Ammon's horn (tissue), 1 donor: ENCODE measurements at places on chromosomes 16 and 17.

GRCh38 chr17:40671282-40671681 is 6.3 kb upstream of the KRT222 start:
- no peak for DNase-seq

DNA sequence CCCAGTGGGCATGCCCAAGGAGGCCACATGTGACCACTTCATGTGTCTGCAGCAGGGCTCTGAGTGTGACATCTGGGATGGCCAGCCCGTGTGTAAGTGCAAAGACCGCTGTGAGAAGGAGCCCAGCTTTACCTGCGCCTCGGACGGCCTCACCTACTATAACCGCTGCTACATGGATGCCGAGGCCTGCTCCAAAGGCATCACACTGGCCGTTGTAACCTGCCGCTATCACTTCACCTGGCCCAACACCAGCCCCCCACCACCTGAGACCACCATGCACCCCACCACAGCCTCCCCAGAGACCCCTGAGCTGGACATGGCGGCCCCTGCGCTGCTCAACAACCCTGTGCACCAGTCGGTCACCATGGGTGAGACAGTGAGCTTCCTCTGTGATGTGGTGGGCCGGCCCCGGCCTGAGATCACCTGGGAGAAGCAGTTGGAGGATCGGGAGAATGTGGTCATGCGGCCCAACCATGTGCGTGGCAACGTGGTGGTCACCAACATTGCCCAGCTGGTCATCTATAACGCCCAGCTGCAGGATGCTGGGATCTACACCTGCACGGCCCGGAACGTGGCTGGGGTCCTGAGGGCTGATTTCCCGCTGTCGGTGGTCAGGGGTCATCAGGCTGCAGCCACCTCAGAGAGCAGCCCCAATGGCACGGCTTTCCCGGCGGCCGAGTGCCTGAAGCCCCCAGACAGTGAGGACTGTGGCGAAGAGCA is 4.4 kb downstream of the WFIKKN2 start:
- no peak for DNase-seq

- no peak for DNase-seq
Measured at GRCh38 chr16:47258874-47259461, 115.2 kb upstream of the NETO2 start.

DNA sequence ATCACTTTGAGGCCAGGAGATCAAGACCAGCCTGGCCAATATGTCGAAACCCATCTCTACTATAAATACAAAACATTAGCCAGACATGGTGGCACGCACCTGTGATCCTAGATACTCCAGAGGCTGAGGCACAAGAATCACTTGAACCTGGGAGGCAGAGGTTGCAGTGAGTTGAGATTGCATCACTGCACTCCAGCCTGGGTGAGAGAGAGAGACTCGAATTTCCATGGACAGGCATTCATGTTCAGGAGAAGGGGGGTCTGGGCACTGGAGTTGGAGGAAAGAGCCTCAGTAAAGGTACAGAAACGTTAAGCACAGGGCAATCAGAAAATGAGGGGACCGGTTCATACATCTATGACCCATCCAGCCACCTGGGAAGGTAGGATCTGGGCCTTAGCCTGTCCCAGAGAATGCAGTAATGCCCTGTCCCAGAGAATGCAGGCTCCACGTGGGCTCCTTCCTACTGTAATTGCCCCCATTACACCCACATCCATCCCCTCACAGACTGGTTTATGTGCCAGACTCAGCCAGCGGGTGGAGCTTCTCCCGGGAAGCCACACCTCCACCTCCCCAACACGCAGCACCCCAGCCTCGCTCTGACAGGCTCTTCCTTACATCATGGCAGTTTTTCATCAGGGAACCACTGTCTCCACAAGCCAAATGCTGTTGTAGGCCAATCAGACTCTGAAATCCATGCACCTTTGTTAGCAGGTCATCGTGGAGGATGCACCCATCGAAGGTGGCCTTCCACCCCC is 21.6 kb upstream of the ARL4D start:
- DNase-seq: no peak

GRCh38 chr16:84507011-84507982 is 2.8 kb upstream of the MEAK7 start:
- DNase-seq: no peak

- no peak for DNase-seq
Measured at GRCh38 chr16:2009164-2009711, 383 bp downstream of the ZNF598 start.

GRCh38 chr16:19177111-19177739 is 9.2 kb downstream of the SYT17 start:
- DNase-seq: no peak

GRCh38 chr16:17305694-17306093 is 165.1 kb downstream of the XYLT1 start:
- DNase-seq: no peak

DNA sequence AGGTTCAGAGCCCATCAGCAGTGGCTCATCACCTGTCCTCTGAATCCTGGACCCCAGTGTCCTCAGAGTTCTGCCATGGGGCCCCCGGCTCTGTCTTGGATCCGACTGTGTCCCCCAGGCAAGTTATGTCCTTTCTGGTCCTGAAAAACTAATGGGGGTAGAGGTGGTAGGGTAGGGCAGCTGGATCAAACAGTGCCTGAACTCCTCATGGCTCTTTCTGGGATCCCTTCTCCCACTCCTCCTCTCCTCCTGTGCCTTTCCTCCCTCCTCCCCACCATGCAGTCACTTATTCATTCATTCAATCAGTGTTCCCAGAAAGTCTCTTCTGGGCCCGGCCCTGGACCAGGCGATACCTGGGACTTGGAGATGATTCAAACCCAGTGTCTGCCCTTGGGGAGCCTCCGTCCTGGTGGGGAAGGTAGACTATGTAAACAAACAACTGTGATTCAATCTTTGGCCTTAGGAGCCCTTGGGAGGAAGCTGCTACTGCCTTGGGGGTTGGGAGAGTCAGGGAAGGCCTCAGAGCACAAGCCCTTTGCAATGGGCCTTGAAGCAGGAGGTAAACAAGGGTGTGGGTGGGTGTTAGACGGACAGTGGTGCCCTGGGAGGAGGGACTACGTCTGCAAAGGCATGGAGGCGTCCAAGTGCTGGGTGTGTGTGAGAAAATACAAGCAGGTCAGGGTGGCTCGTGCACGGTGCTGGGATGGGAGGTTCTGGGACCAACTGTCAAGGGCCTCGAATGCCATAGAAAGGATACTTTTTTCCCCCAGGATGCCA is 6.4 kb upstream of the FAM83G start:
- DNase-seq: no peak

- DNase-seq: no peak
Measured at GRCh38 chr17:44955674-44956425, 8.3 kb upstream of the KIF18B start.

GRCh38 chr17:44086364-44087311 is 16.1 kb downstream of the G6PC3 start:
- DNase-seq: peak; percentile 61

DNA sequence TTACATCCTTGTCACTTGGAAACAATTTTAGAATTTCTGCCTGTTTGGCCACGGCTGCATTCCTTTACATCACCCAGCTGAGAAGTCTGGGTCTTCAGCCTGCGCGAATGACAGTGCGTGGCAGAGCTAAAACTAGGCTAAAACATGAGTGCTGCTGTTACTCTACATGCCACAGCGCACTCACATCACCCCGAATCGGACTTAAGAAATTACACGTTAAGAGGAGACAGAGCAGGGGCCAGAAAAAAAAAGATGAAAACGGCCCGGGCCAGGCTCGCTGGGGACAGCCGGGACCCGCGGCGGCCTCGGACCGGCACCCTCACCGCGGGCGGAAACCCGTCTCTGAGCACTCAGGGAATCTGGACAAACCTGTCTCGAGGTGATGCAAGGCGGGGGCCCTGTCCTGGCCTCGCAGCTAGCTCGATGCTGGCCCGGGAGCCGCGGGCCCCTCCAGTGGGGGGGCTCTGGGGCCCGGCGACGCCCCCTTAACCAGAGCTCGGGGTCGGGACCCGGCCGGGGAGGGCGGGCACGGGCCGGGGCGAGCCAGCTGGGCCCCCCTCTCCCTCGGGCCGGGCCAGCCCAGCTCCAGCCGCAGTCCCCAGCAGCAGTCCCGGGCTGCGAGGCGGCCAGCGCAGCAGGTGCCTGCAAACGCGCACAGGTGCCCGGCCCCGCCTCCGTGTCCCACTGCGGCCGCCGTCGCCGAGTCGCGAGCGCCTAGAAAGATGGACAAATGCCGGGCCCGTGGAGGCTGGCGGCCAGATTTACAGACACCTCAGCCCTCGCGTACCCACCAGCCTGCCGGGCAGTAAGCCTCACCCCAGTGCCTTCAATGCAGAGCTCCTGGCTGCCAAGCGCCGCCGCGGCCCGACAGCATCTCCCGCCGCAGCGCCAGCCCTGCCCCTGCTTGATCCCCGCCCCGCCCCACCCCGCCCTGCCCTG is at the start of gene AKTIP:
Gene AKTIP (minus strand): TSS at position 879 of the 939 bp plus-strand sequence. CDS start 2,950 bp downstream, outside the sequence.
- DNase-seq: peak; percentile 36

- DNase-seq: no peak
Measured at GRCh38 chr16:12245921-12246720, 269.6 kb downstream of the SNX29 start.

GRCh38 chr17:72761431-72761830 is 331.1 kb downstream of the SLC39A11 start:
- DNase-seq: no peak

- DNase-seq: no peak
Measured at GRCh38 chr17:72489272-72489641, 368.4 kb downstream of the SOX9 start.

DNA sequence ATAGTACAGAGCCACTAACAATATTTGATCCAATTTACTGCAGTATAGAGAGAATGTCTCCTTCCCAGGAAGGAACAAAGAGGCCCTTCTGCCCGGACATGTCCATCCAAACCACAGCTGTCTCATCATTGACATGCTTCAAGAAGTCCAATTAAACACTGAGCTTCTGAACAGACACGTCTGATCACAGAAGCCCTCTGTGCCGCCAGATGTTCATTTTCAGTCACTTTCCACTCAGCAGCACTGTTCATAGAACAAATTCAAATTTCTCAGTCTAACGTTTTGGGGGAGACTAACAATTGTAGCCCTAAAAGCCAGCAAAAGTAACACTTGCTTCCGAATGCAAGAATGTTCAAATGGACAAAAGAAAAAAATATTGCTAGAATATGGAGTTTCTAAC is 15.3 kb downstream of the ZC3H7A start:
- DNase-seq: peak; percentile 86

DNA sequence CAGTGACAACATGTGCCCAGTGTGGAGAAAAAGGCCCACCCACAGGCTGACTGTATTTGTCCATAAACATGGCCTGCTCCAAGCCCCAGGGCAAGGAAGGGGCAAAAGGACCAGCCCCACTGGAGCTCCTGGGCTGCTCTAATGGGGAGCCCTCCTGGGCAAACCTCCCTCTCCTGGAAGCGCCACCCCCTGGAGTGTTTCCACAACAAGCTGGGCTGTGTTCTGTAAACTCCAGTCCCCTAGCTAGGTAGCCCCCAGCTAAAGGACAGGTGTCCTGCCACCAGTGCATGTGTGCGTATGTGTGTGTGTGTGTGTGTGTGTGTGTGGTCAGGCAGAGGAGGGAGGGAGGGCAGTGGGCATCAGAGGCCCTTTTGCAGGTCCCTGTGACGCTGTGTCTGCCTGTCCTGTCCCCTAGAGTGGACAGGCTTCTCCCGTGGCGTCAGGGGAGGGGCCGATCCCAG is 11.3 kb upstream of the STAC2 start:
- no peak for DNase-seq

DNA sequence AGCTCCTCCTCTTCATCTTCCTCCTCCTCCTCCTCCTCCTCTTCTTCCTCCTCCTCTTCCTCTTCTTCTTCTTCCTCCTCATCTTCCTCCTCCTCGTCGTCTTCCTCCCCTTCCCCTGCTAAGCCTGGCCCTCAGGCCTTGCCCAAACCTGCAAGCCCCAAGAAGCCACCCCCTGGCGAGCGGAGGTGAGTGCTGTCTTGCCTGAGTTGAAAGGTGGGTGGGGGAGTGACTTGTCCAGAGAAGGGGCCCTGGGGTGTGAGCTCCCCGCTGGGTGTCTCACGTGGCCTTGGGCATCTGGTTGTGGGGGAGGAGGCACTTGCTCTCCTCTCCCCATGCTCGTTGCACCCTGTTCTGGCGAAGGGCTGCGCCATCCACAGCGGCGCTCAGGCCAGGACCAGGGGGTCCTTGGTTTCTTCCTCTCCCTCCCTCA is 8.0 kb downstream of the ELOB start:
- no peak for DNase-seq

DNA sequence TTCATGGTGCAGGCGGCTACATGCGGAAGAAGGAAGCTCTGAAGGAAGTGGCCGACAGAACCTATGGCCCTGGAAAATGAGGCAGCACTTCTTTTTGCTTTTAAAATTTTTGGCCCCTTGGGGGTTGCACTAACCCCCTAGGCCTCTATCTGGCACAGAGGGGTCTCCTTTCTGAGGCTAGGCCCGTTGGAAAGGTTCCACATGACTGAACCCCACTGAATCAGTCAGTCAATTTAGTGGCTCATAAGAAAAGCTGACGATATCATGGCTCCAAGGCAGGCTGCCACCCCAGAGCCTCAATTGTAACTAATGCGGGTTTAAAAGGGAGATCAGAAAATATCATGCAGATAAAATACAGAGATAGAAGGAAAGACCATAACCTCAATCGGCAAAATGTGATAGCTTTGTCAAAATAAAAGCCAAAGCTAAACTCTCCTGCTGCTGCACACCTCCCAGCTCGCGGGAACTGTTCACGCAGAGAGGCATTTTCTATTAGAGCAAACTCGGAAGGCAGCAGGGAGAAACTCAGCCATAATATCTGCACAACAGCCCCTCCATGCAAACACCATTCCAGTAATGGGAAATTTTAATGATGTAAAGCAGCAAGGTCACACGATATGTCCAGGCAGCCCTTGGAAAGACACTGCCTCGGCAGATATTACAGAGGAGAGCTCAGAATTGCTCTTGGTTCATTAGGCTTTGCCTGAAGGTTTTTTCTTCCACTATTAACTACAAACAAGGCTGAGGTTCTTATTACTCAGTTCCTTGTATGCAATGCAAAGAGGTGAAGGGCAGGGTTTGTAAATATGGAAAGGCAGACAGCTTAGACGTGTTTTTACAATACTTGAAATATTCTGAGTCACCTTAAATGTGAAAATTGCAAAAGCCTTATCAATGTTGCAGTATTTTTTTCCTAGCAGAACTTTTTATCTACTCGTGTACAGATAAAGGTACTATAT is 200.4 kb upstream of the PMFBP1 start:
- DNase-seq: no peak

DNA sequence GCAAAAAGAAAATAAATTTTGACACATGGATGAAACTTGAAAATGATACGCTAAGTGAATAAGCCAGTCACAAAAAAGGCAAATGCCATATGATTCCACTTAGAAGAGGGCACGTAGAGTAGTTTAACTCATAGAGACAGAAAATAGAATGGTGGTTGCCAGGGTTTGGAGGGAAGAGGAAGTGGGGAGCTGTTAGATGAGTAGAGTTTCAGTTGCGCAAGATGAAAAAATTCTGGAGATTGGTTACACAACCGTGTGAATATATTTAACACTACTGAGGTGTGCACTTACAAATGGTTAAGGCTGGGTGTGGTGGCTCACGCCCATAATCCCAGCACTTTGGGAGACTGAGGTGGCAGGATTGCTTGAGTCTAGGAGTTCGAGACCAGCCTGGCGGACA is 93.4 kb upstream of the TMEM132E start:
- peak; percentile 10 for DNase-seq

DNA sequence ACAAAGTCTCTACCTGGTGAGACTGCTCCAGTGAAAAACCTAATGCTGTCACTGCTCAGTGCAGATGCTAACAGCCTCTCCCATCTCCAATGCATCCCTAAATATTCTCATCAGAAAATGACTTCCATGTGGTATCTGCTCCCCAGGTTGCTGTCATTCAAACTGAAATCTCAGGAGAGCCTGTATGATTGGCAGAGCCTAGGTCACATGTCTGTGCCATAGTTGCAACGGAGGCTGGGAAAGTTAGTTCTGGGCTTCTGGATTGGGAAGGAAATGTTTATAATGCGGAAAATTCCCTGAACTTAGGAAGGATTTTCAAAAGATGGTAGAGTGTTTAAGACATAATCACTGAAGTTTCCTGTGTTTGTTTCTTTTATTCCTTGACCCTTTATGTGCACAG is 206.4 kb upstream of the ZKSCAN2 start:
- no peak for DNase-seq
